ENCODE measurements at places on chromosomes 1 and 21.

DNA sequence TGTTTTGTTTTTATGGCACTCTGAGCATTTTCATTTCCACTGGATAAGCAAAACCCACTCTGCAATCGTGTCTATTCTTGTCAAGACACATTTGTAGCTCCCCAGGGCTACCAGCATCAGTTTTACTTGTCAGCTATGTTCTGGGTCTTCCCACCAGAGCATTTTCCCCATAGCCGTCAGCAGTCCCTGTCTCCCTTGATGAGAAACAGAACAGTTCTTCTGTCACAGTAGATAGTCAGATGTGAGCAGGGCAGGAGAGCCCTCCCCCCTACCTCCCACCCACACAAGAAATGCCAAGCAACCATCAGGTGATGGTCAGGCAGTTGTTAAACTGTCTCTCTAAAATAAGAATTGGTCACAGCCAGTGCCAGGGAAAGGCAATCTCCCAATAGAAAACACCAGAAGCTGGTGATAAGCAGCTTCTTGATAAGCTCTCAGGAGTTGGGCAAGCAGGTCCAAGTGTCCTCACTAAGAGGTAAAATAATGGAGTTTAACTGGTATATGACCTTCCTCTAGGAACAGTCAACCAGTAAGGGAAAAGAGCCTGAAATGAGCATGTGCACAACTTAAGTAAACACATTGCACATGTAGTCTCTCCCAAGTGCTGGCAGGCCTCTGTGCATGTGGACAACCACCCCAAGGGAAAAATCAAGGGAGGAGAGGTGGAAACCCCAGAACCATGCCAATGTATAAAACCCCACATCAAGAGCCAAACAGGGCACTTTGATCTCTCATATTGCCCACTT lies 208.2 kb downstream of the S1PR1 start:
- no peak for DNase-seq

GRCh38 chr1:156368889-156369684 lies at the start of gene RHBG:
TSS of gene RHBG (plus strand) at chr1:156369211. CDS start at chr1:156369250, 39 bp downstream.
- no peak for DNase-seq

GRCh38 chr1:37166005-37166404 lies 131.7 kb upstream of the GRIK3 start:
- no peak for DNase-seq

- DNase-seq, result no peak
Measured at GRCh38 chr1:196063952-196064351, 544.3 kb downstream of the KCNT2 start.

- no peak for DNase-seq
Measured at GRCh38 chr21:27713154-27714109, 746.5 kb upstream of the ADAMTS5 start.

DNA sequence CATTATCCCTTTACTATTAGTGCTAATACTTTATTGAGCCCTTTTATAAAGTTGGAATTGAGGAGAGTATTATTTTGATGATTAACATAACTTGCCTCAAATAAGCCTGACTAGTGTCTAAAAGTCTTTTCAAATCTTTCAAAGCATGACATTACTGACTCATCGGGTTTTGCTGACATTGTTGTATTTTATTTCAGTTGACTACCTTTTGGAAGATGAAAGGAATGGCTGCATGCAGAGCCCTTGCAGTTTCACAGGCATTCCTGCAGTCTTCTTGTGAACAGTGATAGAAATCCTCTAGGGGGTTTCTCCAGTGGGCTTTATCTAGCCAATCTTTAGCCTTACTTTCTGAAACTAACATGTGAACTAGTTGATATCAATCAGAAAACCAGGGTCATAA lies 43.0 kb upstream of the TMEM61 start:
- DNase-seq, result no peak

- no peak for DNase-seq
Measured at GRCh38 chr1:24252185-24252780, 65.2 kb upstream of the IFNLR1 start.

- DNase-seq, result no peak
Measured at GRCh38 chr1:178263341-178263740, 169.4 kb downstream of the RASAL2 start.

- no peak for DNase-seq
Measured at GRCh38 chr1:57341721-57342120, 82.1 kb downstream of the DAB1 start.

DNA sequence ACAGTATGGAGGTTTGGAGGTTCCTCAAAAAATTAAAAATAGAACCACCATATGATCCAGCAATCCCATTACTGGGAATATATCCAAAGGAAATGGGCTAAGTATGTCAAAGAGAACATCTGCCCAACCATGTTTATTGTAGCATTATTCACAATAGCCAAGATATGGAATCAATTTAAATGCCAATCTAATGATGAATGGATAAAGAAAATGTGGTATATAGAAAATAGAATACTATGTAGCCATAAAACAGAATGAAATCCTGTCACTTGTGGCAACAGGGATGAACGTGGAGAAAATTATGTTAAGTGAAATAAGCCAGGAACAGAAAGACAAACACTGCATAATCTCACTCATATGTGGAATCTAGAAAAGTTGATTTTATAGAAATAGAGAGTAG lies 201.7 kb upstream of the AJAP1 start:
- DNase-seq, result no peak

DNA sequence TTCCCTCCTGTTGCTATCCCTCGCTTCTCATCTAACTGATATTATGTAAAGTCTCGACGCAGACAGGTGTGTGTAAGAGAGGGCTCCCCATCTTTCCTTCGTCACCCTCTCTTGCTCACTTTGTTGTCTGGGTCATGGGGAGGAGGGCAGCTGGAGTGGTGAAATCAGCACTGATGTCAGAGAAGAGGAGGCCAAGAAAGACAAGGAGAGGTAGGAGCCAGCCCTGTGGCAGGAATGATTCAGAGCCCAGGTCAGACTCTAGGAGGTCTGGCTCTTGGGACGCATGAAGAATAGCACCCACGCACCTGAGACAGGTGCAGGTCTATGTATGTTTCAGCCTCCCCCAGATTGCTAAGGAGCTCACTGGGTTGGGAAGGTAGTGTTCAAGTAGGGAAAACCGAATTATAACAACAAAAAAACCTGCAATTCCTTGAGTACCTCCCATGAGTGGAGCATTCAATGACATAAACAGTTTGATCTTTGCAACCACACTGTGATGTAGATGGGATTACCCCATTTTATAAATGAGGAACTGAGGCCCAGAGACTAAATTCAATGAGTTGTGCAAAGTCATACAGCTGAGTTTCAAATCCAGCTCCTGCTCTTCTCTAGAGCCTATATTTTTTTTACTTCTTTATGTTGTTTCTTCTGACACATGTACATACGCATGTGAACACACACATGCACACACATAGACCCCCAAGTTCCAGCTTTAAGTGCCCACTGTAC lies 10.4 kb downstream of the NUAK2 start:
- no peak for DNase-seq

GRCh38 chr1:187876775-187877174 lies 1048.0 kb downstream of the PLA2G4A start:
- no peak for DNase-seq

GRCh38 chr1:28378906-28379305 lies 9.4 kb downstream of the PHACTR4 start:
- no peak for DNase-seq

GRCh38 chr1:228018961-228019721 lies 12.3 kb downstream of the WNT3A start:
- DNase-seq, result peak; percentile 55

DNA sequence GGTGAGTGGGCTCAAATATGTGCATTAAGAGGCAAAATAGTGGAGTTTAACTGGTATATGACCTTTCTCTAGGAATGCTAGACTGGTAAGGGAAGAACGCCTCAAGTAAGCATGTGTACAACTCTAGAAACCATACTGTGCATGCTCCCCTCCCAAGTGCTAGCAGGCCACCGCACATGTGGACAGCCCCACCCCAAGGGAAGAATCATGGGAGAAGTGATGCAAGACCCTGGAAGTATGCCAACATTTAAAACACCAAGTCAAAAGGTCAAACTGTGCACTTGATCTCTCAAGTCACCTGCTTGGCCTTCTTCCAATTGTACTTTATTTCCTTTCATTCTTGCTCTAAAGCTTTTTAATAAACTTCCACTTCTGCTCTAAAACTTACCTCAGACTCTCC lies 120.4 kb downstream of the WDR3 start:
- no peak for DNase-seq

GRCh38 chr1:198943484-198944187 lies 304.8 kb downstream of the PTPRC start:
- DNase-seq, result no peak

DNA sequence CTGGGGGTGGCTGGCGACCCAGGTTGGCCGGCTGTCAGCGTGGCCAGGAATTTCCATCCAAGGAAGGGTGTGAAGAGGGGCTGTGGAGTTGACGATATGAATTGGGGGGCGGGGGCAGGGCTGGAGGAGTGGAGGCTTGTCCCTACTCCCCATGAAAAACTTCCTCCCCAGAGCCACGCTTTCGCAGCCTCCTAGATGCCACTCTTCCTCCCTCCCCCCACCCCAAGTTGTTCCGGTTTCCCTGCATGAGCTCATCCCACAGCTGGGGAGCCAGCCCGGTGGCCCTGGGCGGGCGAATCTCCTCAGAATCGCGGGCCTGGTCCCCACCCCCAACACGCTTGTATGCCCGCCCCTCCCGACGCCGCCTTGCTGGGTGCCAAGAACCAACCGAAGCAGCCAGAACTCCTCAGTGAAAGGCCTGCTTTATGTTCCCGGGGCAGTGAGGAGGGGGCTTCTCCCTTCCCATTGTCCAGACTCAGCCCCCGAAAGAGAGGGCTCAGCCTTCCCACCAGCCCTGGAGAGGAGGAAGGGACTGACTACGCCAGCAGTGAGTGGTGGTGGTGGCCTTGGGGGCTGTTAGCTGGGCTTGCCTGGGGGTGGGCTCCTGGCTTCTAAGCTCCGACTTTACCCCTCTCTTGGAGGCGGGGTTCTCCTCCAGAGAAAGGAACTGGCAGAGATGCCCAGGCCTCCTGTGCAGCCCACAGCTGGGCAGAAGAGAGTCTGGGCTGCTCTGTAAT lies 1.8 kb upstream of the CSMD2 start:
- no peak for DNase-seq

GRCh38 chr1:153357076-153357852 lies 390 bp upstream of the S100A9 start:
- DNase-seq, result no peak

DNA sequence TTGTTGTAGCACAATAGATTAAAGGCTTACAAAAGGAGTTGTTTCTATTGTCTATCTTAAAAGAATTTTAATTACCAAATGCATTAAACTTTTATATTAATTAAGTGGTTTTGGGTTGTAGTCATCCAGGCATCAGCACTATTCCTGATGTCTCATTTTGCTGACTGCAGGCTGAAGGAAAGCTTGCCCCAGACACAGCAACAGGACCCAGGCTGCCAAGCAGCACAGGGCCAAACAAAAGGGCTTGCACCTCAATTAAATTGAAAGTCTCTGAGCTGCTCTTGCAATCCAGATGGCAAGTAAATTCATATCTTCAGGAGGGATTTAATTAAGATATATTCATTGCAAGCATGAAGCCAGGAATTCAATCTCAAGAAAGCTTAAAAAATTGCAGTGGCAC lies 80.7 kb upstream of the CHODL start:
- DNase-seq, result no peak

DNA sequence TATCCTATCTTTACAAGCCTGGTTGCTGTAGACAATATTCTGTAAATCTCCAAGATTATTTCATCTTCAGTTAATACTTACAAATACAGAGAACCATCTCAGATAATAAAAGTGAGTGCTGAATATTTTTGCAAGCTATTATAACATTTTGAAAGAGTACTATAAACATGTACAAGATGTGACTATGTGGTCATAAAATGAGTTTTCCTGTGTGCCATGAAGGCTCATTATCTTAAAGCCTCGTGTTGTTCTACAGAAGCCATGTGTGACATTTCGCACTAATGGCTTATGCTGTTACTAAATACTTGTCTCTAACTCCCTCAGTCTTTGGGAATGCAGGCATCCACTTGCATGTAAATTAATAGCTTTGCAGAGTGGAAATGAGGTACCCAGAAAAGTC lies 48.3 kb downstream of the SAMSN1 start:
- no peak for DNase-seq

- DNase-seq, result no peak
Measured at GRCh38 chr1:46533179-46533864, 18.1 kb downstream of the KNCN start.

- DNase-seq, result no peak
Measured at GRCh38 chr1:208929575-208929974, 653.9 kb upstream of the CAMK1G start.

DNA sequence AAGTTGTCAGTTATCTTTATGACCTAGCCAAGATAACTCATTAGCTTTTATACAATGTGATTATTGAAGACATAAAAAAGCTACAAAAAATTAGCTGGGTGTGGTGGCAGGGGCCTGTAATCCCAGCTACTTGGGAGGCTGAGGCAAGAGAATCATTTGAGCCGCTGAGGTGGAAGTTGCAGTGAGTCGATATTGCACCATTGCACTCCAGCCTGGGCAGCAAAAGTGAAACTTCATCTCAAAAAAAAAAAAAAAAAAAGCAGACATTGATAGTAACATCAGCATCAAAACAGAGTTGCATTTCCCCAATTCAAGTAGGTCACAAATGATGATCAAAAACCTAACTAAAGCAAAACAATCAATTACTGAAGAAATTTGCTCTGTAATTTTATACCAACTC lies 191.4 kb downstream of the PTGER3 start:
- DNase-seq, result no peak

DNA sequence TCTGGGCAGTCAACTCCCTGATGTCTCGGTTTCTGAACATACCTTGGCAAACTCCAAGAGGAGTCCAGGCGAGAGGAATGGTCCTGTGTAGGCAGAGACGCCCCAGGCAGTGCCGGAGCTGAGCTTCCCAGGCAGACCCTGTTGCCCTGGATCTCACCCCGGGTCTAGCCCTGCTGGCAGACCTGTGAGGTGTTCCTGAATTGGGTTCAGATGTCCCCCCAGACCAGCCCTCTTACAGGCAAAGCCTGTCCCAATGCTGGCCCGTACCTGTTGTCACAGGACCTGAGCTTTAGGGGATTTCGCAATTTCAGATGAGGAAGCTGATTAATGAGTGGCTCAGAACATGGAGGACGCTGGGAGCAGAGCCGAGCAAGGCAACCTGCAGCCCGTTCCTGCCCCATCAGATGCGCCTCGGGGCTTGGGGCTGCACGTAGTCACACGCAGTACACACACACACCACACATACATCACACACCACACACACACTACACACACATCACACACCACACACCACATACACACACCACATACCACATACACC lies 38.5 kb upstream of the PDE9A start:
- no peak for DNase-seq

GRCh38 chr21:15255763-15256162 lies 191.0 kb upstream of the NRIP1 start:
- DNase-seq, result no peak

DNA sequence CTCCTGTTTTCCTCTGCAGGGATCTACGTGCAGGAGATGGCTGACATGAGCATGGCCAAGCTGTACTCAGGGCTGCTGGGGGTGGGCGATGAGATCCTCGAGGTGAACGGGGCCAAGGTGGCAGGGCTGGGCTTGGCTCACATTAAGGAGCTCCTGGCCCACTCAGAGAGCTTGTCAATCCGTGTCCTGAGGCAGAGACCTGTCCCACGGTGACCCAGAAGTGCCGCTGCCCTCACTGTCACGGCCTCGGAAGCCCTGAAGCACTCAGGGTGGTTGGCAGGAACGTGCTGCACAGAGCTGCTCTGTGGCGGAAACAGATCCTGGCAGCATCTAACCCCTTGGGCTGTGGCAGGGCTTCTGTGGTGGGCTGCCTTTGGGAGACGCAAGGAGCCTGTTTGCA lies 37.6 kb downstream of the KIAA1614 start:
- DNase-seq, result peak; percentile 44

GRCh38 chr1:113787663-113788062 lies 24.6 kb downstream of the RSBN1 start:
- DNase-seq, result no peak

GRCh38 chr1:174799136-174799479 lies 200.6 kb upstream of the CACYBP start:
- DNase-seq, result no peak

GRCh38 chr1:154989195-154989860 lies 4.1 kb upstream of the LENEP start:
- DNase-seq, result no peak

All from natural killer cell treated with Interleukin-12 subunit alpha and Interleukin-12 subunit beta and Interleukin-15 and Interleukin-18, amount 100 ng/mL, for 72 hours (primary cell).